ENCODE measurements at places on chromosomes 6 and 20. TPM values are rescaled to one million over a fixed set of nuclear protein-coding genes. Genes with fewer than 3 reads are reported as not detected.

The NKX2-4 gene
- not detected for total RNA-seq

The C20orf204 gene
- total RNA-seq = 3.0 TPM

The TCF21 gene
- 0.15 TPM for total RNA-seq

The CST1 gene
- total RNA-seq = 6.2 TPM

The KCNB1 gene
- total RNA-seq = under 0.01 TPM

The C20orf202 gene
- not detected for total RNA-seq

The RCAN2 gene
- 0.32 TPM for total RNA-seq

The MEA1 gene
- total RNA-seq = 72.5 TPM

The GHRH gene
- total RNA-seq = not detected

The C6orf52 gene
- 1.1 TPM for total RNA-seq

The HLA-DQA2 gene
- not detected for total RNA-seq

The POM121L2 gene
- total RNA-seq = not detected

The RPN2 gene
- total RNA-seq = 229 TPM
